Stimulated activated memory B cell treated with anti-CD40 and anti-IgM and Interleukin-4, amounts not matched to agents 10 μg/mL and 1 μg/mL and 100 μg/mL, for 72 hours (primary cell): ENCODE measurements at places on chromosomes 11 and 22.

DNA sequence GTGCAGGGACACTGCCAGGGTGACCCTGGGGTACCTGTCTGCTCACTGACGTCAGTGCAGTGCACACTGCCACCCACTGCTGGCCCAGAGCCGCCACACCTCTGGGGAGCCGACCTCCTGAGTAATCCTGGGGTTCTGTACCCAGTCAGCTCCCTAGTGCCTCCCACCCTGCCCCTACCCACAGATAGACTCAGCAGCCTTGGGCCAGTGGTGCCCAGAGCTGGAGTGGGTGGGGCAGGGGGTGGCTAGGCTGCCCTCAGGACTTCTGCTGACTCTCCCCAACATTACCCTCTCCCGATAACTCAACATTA lies 5.8 kb downstream of the NRXN2 start:
- no peak for ATAC-seq

DNA sequence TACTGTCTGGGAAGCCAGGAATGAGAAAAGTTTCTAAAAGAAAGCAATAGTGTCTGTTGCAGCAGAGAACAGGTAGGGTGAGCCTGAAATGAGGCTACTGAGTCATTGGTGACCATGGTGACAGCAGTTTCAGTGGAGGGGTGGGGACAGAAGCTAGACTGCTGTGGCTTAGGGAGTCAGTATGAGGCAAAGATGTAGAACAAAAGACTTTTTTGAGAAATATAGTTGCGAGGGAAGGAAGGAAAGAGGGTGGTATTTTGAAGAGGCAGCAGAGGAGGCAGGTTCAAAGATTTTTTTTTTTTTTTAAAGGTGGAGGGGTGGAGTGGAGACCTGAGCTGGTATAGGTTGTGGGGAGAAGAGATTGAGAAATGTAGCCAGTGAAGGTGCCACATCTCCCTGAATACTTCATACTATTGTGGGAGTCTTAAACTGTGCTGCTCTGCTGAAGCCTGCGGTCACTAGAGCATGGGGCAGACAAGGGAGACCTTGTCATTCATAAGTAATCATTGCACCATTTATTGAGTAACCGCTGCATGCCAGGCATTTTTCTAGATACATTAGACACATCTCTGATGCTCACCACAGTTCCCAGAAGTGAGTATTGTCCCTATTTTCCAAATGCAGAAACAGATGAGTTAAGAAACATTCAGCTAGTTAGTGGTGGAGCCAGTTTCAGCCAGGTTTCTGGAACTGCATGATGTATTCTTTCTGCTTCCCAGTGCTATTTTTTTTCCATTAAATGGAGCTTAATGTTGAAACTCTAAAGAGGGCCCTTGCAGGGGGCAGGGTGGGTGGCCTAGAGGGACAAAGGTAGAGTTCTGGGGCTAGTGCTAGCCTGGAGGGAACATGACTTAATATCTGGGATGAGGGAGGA lies 49.9 kb downstream of the STIM1 start:
- ATAC-seq, result peak; percentile 63

- no peak for ATAC-seq
Measured at GRCh38 chr11:27912916-27913315, 195.0 kb downstream of the KIF18A start.

- no peak for ATAC-seq
Measured at GRCh38 chr11:30012346-30012745, 4.5 kb downstream of the KCNA4 start.

- ATAC-seq, result no peak
Measured at GRCh38 chr11:27413218-27413617, 50.2 kb upstream of the CCDC34 start.

- peak; percentile 56 for ATAC-seq
Measured at GRCh38 chr22:22855617-22856308, 31.9 kb upstream of the IGLL5 start.

DNA sequence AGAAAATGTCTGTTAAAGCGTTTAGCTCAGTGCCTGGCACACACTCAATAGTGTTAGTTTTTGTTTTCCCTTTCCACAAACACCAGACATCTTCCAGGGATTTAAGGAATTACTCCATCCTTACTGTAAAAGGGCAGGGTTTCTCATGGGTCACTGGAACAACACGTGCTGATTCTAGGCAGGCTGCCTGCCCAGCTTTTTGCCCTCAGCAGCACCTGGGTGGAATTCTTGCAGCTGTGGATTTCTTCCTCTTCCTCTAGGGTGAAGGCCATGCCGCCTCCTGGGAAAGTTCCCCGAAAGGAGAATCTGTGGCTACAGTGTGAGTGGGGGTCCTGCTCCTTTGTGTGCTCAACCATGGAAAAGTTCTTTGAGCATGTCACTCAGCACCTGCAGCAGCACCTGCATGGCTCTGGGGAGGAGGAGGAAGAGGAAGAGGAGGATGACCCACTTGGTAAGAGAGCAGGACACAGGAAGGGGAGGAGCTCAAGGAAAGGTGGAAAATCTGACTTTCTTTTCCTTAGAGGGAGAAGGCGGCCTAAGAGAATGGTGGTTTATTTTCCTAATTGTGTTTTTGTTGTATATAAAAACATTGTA lies 5.4 kb downstream of the HINFP start:
- ATAC-seq, result no peak

GRCh38 chr11:63745304-63746170 lies 23.0 kb downstream of the ZFTA start:
- ATAC-seq, result no peak

DNA sequence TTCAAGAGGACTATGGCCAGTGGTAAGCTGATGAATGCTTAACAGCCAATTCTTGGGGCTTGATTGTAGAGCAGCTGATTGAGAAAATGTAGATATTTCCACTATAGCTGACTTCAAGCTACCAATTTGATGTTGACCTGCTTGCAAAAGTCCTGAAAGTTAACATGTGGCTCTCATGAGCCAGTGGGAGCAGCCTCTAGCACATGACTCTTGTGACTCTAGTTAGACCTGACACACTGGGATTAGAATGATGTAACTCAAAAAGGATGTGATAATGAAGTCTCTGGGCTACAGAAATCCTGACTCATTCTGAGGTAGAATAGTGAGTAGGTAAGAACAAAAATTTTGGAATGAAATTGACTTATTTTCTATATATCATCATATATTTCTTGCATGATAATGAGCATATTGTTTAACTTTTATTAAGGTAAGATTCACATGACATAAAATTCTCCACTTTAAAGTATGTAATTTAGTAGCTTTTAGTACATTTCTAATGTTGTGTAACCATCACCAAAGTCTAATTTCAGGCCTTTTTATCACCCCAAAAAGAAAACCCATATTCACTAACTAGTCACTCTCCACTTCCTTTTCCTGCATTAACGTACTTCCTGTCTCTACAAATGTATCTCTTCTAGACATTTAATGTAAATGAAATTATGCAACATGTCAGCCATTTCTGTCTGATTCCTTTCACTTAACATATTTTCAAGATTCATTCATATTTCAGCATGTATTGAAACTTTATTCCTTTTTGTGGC lies 16.1 kb upstream of the OR52H1 start:
- ATAC-seq, result no peak

GRCh38 chr11:16997624-16998023 lies 16.6 kb downstream of the PLEKHA7 start:
- ATAC-seq, result no peak

GRCh38 chr11:126307706-126308105 lies 3.8 kb downstream of the DCPS start:
- ATAC-seq, result no peak

GRCh38 chr11:28879869-28880268 lies 771.7 kb downstream of the METTL15 start:
- no peak for ATAC-seq

DNA sequence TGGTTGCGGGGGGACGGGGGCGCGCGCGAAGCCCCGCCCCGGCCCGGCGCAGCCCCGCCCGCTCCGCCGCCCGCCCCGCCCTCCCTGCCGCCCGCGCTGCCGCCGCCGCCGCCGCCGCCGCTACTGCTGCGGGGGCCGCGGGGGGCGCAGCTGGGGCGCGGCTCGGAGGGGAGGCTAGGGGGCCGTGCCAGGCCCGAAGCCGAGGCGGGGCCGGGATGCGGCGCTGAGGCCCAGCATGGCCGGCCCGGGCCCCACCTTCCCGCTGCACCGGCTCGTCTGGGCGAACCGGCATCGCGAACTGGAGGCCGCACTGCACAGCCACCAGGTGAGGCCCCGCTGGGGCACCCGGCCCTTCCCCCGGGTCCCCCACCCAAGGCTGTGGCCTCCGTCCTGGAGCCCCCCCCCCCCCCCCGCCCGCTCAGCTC lies at the start of gene ANKRD13D:
Gene ANKRD13D (plus strand): TSS at position 78 of the 425 bp plus-strand sequence. CDS start 158 bp downstream, at position 236.
- peak; percentile 74 for ATAC-seq

- ATAC-seq, result peak; percentile 65
Measured at GRCh38 chr11:118338637-118339061, 3.9 kb downstream of the CD3D start.

DNA sequence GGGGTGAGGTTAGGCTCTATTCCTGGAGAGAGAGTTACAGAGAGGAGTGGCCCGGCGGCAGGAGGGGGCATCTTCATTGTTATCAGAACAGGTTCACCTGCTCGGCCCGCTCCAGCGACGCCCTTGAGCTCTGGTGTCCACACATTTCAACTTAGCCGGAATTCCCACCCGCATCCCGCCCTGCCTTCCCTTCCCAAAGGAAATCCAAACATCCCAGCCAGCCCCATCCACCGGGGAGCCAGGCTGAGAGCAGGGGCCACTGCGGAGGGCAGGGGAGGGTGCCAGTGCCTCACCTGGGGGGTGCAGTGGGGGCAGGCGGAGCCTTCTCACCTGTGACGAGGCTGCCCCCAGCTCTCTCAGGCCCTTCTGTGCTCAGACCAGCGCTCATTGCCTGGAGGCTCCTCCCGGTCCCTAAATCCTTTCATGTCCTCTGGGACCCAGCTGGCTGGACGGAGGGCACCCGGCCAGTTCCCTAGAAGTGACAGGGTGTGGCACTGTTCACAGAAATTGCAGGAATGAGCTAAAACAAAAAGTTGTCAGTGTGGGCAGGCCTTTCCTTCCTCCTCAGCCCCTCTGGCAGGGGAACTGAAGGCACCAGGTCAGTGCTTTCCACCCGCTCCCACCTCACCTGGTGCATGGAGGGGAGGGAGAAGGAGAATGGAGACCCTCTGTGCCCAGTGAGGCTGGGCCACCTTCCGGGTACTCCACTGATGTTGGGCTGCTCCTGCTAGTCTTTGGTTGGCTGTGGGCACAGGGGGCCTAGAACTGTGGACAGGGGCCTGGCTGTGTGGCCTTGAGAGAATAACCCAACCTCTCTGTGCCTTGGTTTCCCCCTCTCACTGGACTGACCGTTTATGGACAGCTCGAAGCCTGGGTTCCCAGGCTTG lies 2.2 kb upstream of the MRGPRG start:
- no peak for ATAC-seq

DNA sequence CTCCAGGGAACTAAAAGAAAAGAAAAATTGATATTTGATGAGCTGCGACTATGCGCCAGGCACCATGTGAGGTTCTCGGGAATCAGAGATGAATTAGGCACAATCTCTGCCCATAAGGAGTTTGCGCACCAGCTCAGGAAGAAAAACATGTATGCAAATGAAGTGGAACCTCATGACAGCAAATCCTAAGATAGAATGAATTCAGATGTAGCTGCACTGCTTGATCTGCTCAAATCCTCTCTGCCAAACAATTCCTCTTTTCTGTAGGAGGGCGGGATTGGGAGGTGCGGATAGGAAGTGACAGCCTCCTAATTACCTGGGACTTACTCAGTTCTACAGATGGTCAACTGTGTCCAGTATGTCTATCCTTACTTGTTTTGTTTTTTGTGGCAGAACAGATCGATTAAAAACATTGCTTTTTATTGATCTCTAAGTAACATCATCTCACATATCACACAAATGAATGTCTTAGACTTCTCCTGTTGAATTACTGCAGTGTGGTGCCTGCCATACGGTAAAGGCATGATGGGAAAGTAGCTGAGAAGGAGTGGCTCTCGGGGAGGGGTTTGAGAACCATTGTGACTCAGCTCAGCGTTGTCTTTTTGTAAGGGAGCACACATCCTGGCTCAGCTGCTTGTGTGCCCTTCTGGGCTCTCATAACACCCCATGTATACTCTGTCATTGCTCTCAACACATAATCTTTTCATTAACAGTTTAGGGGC lies 13.9 kb downstream of the CRTAM start:
- ATAC-seq, result no peak

GRCh38 chr11:34719303-34719848 lies 98.5 kb downstream of the EHF start:
- no peak for ATAC-seq

DNA sequence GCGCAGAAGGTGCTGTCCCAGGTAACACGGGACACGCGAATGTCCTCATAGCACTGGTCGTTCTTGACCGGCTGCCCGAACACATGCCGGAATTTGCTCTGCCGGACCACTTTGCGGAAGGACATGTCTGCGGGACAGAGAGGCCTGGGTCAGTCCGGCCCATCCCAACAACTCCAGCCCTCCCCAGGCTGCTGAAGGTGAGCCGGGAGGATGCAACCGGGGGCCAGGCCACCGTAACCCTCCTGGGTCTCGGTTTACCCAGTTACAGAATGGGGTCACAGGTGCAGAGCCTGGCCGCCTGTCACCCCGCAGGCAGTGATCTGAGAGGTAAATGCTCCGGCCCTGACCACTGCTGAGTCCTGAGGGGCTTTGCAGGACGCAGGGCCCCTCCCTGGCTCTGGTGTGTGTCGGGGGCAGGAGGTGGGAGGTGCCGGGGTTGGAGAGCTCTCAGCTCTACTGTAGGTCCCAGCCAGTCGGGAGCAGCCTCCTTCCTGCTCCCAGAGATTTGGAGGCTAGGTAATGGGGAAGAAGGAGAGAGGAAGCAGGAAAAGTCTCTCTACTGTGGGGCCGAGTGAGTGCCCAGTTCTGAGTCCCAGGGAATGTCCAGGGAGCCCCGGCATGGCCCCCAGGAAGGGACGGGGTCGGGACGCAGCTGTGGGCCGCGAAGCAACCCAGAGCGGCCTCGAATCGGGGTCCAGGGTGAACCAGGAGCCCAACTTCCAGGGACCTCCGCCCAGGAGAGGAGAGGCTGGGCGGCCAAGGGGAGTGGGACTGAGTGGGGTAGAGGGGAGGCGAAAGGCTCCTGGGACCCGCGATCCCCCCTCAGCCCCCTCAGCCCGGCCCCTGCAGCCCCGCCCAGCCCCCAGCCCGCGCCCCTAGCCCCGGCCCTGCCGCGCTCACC lies 522 bp downstream of the CORO1B start:
- peak; percentile 1 for ATAC-seq

- ATAC-seq, result peak; percentile 1
Measured at GRCh38 chr22:35410663-35411034, 10.7 kb downstream of the MCM5 start.

GRCh38 chr11:116601814-116602636 lies 170.8 kb downstream of the BUD13 start:
- ATAC-seq, result no peak

GRCh38 chr11:122234257-122234656 lies 118.2 kb upstream of the BLID start:
- no peak for ATAC-seq
